ENCODE measurements at places on chromosomes 6 and 20. TPM values are rescaled to one million over a fixed set of nuclear protein-coding genes. Genes with fewer than 3 reads are reported as not detected.

The TBXT gene
- total RNA-seq = not detected

The CAP2 gene
- 3.7 TPM for total RNA-seq

The SPEF1 gene
- total RNA-seq = not detected

The ADGRF1 gene
- 24.3 TPM for total RNA-seq

The NMBR gene
- not detected for total RNA-seq

The OGFR gene
- total RNA-seq = 37.7 TPM

The KCNQ5 gene
- 1.5 TPM for total RNA-seq

The RUNX2 gene
- total RNA-seq = 2.5 TPM

The DEFB125 gene
- total RNA-seq = not detected

The TSHZ2 gene
- 1.2 TPM for total RNA-seq

The CYP21A2 gene
- total RNA-seq = 0.28 TPM

Data from airway epithelial cell (primary cell).